ENCODE measurements at places on chromosomes 1 and 21.
A peak's percentile ranks its signal among the peaks of the same experiment; 100 is the strongest.

- no peak for DNase-seq
These were observed 189.9 kb downstream of the ZC3H11B start for GRCh38 chr1:219422811-219423598.

GRCh38 chr21:45818904-45819285, 162.7 kb upstream of the COL6A1 start:
- DNase-seq: no peak

GRCh38 chr1:163315773-163316374, 5.9 kb upstream of the NUF2 start:
- DNase-seq: no peak

- DNase-seq: no peak
These were observed 124.7 kb downstream of the EIF4G3 start for GRCh38 chr1:21052034-21052433.

DNA sequence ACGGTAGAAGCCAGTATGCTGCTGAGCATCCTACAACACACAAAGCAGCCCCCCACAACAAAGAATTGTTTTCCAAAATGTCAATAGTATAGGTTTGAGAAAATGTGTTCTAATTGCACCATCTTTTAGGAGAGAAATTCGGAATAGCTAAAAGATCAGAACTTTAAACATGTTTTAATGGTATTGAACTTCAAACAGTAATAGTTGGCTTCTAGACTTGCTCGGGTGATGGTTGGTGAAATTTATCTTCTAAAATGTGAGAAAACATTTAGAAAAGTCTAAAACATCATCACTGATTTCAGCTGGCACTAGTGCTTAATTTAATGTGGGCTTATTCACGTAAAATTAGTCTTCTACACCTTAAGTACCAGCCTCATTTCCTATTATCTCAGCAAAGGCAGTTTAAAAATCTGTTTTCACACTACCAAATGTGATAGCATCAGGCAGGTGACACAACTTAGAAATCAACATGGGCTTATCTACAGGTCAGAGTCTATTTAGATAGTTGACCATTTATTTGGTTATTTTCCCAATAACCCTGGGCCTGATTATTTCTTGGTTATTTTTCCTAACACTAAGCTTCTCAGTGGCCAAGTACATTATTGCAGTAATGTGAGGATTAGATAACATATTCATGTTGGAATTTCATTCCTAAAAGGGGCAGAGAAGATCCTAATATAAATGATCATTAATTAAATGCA, 399.3 kb upstream of the PKN2 start:
- DNase-seq: no peak

- DNase-seq: no peak
These were observed 78.0 kb downstream of the SYT6 start for GRCh38 chr1:114075546-114076242.

DNA sequence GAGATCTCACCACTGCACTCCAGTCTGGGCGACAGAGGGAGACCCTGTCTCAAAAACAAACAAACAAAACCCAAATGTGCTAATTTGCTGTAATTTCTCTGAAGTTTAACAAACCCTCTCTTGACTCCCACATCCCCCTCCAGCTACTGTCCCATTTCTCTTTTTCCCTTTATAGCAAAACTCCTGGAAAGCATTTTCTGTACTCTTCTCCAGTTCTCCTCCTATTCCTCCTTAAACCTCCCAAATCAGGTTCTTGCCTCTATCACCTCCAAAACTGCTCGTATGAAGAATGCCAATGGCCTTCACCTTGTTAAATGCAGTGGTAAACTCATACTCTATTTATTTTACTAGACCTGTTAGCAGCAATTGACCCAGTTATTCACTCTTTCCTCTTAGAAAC, 3.7 kb upstream of the USP48 start:
- DNase-seq: no peak

DNA sequence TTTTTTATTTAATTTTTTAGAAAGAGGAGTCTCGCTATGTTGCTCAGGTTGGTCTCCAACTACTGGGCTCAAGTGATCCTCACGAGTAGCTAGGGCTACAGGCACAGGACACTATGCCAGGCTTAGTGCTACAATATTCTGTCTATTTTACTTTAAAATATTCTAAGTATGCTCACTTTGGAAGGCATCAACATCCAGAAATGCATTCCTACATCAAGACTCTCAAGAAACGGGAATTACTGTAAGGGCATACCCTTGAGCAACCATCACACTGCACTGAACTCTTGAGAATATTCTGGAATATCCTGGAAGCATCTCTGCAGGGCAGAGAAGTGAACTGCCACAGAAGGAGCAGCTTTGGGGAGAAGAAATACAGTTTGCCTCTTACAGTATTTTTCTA, 565 bp upstream of the DMRTB1 start:
- DNase-seq: no peak

GRCh38 chr1:202220733-202221132, 27.1 kb downstream of the LGR6 start:
- DNase-seq: no peak

DNA sequence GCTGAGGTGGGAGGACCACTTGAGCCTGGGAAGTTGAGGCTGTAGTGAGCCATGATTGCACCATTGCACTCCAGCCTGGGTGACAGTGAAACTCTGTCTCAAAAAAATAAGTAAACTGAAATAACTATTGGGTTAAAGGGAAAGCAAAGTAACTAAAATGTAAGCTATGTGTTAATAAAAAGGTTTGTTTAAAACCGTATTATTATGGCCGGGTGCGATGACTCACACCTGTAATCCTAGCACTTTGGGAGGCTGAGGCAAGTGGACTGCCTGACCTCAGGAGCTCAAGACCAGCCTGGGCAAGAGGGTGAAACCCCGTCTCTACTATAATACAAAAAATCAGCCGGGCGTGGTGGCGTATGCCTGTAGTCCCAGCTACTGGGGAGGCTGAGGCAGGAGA, 27.0 kb downstream of the NVL start:
- no peak for DNase-seq

GRCh38 chr1:41739061-41739955, 179.4 kb downstream of the HIVEP3 start:
- peak; percentile 49 for DNase-seq

Data from stimulated activated CD8-positive, alpha-beta memory T cell treated with anti-CD3 and anti-CD28 coated beads, Interleukin-2, amount 100 ng/mL, for 1 hour (primary cell).